CD4-positive, alpha-beta T cell (primary cell): ENCODE measurements at places on chromosomes 1 and 21. TPM values are rescaled to one million over a fixed set of nuclear protein-coding genes. Genes with fewer than 3 reads are reported as not detected.

SV2A gene
- 2.5 TPM for total RNA-seq

SPATA45 gene
- total RNA-seq = not detected

CD1D gene
- 0.11 TPM for total RNA-seq

AMY1A gene
- not detected for total RNA-seq

XCL2 gene
- total RNA-seq = not detected

RIPPLY3 gene
- total RNA-seq = not detected

SPRR4 gene
- not detected for total RNA-seq

CLCC1 gene
- total RNA-seq = 9.1 TPM

DMBX1 gene
- not detected for total RNA-seq

RBM11 gene
- 17.4 TPM for total RNA-seq

GJB3 gene
- total RNA-seq = not detected

SH2D2A gene
- 51.8 TPM for total RNA-seq

HMCN1 gene
- total RNA-seq = 0.14 TPM

MROH9 gene
- total RNA-seq = not detected

ANKRD65 gene
- not detected for total RNA-seq

VTCN1 gene
- total RNA-seq = not detected

MYOM3 gene
- total RNA-seq = not detected

DNA sequence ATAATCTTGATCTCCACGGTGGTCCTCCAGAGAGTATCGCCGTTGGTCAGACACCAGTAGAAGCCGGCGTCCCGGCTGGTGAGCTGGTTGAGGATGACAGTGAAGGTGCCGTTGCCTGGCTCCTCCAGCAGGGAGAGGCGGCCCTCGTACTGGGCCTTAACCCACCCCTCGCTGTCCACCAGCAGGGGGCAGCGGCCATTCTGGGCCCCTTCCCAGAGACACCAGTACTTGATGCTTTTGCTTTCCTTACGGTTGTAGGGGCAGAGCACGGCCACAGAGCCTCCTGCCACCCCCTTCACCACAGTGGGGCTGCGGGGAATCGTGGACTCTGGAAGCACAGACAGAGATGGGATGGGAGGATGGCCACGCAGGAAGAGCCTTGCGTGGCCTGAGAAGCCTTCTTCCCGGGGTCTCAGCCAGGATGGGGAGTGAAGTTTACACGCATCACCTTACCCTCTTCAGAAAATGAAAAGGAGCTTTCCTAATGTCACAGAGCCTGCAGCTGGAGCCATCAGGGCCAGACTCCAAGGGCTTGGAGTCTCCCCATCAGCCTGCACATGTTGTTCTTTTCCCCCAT lies 10.7 kb downstream of the PIGR start:
- DNase-seq = peak; percentile 71

DNA sequence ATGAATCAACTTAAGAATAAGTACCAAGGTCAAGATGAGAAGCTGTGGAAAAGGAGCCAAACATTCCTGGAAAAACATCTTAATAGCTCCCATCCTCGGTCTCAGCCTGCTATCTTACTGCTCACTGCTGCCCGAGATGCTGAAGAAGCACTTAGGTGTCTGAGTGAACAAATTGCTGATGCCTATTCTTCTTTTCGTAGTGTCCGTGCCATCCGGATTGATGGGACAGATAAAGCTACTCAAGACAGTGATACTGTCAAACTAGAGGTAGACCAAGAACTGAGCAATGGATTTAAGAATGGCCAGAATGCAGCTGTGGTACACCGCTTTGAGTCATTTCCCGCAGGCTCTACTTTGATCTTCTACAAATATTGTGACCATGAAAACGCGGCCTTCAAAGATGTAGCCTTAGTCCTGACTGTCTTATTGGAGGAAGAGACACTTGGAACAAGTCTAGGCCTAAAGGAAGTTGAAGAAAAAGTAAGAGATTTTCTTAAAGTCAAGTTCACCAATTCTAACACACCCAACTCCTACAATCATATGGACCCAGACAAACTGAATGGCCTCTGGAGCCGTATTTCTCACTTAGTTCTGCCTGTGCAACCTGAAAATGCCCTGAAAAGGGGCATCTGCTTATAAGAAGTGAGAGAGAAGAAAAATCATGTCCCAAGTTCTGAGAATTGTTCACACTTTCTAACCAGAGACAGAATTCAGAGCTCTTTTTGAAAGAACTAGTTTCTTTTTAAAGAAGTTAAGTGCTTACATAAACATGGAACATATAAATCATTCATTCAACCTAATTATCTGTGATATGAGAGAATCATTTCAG lies 35.7 kb downstream of the TOR1AIP1 start:
- no peak for DNase-seq

- DNase-seq = no peak
These were observed 80.2 kb downstream of the ADSS2 start for GRCh38 chr1:244371242-244372141.

DNA sequence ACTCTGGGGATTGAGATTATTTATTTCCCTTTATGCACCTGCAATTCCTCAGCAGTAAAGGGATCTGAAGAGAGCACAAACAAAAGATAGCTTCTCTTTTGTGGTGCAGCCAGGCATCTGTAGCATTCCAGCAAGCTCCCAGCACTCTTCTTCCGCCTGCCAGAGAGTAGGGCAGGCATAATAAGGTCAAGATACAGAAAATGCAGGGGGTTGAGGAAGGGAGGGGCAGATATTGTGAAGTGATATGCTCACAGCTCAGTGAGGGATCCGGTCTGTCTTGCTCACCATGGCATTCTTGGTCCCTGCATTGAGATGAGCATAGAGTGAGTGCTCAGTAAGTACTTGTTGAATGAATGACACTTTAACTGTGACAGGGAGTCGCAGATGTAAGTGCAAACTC lies 23.9 kb downstream of the FASLG start:
- no peak for DNase-seq

GRCh38 chr1:27137544-27138075 lies 17.3 kb downstream of the SLC9A1 start:
- no peak for DNase-seq

DNA sequence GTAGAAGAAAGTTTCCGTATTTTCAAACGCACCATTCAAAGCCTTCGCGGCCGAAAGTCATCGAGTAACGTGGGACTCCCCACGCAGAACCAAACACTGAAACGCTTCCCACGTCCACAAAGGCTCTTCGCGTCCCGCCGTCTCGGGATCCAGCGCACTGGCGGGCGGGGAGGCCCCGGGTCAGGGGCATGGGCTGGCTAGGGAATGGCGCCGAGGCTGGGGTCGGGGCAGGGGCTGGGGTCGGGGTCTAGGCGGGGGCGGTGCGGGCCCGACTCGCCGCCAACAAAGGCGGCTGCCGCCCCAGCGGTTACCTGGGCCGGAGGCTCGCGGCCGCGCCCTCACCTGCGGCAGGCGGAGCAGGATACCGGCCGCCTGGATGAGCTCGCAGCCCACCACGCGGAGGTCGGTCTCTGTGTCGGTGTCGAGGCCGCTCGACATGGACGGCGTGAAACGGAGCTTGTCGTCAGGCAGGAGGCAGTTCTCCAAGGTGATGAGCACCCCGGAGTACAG lies 403 bp downstream of the CCNL2 start:
- DNase-seq = no peak

- no peak for DNase-seq
These were observed 8.5 kb downstream of the ECHDC2 start for GRCh38 chr1:52913014-52913413.

- no peak for DNase-seq
These were observed 208.8 kb downstream of the KIF26B start for GRCh38 chr1:245363461-245364200.

DNA sequence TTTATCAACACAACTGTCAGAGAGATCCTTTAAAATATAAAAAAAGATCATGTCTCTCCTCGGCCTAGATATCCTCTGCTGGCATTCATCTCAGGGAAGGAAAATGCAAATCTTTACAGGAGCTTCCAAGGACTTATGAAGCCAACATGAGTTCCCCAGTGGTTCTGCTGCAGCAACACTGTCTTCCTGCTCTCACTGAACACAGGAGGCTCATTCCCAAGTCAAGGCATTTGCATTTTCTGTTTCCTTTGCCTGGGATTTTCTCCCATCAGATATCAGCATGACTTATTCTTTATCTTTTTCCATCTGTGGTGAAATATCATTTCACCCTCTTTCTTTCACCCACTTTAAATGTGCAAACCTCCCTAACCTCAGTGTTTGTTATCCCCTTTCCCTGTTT lies 513.8 kb upstream of the ZP4 start:
- no peak for DNase-seq

DNA sequence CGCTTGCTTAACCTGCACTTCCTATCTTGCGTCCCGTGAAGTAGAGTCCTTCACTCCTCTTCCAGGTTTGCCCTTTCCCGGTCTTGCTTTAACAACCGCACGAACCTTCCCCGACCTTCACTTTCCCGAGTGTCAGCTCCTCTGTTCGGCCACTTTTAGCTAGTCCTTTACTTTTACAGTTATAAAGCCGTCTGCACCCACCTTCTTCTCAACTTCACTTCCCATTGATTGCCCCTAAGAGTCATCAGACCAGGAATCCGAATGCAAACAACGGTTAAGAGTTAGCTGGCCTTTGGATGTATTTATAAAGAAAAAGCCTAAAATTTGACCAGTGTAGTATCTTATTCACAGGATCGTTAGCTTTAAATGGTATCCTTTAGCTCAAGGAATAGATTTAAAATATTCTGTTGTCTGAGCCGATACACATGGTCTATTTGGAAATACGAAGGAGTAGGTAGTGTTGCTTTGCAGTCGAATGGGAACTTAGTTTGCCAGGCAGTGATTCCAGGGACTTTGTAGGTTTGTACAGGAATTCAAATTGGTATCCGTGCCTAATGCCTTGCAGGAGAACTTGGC lies 1.4 kb downstream of the PPP2R5A start:
- no peak for DNase-seq

- no peak for DNase-seq
These were observed 184.3 kb downstream of the PATJ start for GRCh38 chr1:61926597-61926996.

- no peak for DNase-seq
These were observed 17.8 kb downstream of the YBX1 start for GRCh38 chr1:42700006-42700405.

GRCh38 chr1:118039170-118039569 lies 109.6 kb downstream of the WDR3 start:
- DNase-seq = no peak

DNA sequence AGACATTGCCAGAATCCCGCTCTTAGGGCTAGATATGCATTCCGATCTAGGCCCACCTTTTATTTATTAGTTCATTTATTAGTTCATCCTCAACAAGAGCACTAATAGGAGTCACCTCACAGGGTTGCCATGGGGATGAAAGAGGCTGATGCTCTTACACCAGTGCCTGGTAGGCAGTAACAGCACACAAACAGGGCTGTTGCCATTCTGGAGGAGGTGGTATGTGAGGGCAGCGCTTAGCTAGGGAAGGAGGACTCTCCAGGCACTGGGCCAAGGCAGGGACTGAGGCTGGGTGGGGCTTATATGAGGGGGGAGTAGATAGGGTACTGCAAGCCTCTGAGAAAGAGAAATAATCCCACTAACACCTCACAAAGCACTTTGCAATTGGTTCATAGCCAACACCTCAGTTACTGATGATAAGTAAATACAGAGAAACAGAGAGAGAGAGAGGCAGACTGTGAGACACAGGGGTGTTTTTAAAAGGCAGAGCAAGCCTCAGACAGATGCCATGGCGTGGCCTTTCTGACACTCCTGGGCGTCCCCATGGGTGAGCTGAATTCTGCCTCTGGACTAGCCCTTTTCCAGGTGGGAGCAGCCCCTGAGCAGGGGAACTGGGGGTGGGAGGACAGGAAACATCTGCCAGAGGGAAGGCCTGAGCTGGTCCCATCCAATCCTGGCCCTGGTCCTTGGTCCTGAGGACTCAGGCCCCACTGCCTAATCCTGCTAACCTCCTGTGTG lies 5.9 kb downstream of the FCGR2A start:
- DNase-seq = no peak

DNA sequence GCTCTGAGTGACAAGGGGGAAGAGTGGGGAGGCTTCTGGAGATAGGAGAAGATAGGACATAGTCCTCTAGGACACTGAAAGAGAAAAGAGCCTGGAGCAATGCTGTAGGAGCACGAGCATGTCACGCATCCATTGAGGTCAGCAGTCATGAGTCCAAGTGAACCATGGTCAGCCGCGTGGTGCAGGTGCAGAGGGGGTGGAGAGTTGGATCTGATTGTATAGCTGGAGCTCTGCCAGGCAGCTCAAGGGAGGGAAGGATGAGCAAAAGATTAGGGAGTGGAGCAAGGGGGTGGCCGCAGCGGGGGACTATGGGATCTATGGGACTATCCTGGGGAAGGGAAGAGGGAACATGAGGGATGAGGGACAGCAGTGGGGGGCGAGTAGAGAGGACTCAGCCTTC lies 14.0 kb downstream of the PADI1 start:
- DNase-seq = no peak

DNA sequence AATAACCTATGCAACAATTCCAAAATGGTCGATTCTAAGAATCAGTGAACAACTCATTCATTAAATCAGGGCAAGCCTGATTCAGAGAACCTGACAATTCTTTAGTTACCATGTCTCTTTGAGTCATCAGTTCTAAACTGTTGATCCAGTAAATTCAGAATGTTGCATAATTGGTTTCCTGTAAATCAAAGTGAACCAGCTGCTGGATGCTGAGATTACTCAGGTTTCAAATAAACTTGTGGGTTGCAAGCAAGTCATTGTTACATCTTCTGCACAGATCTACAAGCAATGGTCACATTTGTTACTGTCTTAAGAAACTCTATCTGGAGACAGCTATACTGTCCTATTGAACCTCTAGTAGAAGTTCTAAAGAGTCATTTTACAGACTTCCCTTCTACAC lies 16.5 kb downstream of the PLA2G2D start:
- no peak for DNase-seq

DNA sequence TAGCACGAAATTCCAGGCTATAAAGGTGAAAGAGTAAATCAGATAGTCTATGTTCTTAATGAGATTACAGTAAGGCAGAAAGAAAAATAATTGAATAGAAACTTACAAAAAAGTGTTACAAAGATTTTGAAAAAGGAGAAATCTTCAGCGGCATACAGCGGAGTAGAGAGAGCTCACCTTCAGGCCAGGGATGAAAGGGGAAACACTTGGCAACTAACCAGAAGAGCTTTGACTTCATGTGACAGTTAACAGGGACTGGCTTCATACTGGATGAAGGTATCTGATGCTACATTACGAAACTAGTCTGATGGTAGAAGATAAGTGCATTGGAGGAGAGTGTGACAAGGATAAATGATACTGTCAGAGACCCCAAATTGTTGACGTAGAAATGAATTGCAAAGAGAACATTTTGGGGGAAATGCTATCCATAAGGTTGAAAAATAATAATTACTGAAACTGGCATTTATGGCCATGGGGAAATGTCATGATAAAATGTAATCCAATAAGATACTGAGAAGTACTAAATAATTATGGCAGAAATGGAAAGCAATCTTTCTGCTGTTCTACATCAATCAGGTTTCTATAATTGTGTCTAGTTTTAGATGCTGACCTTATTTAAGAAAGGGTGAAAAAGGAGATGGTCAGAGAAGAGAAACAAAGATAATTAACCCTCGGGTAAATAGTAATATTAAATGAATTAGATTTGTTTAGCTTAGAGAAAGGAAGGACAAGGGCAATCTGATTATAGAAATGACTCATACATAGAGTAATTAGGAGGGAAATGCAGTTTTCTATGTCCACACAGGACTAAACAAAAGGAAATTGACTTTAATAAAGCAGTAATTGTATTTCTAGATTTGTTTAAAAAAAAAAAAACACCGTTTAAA lies 808.7 kb downstream of the NCAM2 start:
- no peak for DNase-seq

- no peak for DNase-seq
These were observed 26.3 kb upstream of the BCAR3 start for GRCh38 chr1:93707956-93708355.
